Fibroblast of the aortic adventitia (primary cell): ENCODE measurements at places on chromosomes 7 and 10. TPM values are rescaled to one million over a fixed set of nuclear protein-coding genes. Genes with fewer than 3 reads are reported as not detected.

Gene IDI2
- not detected in 2 replicates for total RNA-seq

Gene AZGP1
- not detected in 2 replicates for total RNA-seq

Gene ACTL6B
- total RNA-seq, result not detected in 2 replicates

Gene INTS1
- 44.2 and 53.1 TPM in 2 replicates for total RNA-seq

Gene CNPY1
- not detected in 2 replicates for total RNA-seq

Gene ZMIZ1
- 15.0 and 28.1 TPM in 2 replicates for total RNA-seq

Gene ASB4
- total RNA-seq, result not detected in 2 replicates

Gene INA
- 0.33 and 0.90 TPM in 2 replicates for total RNA-seq

Gene HTR5A
- not detected in 2 replicates for total RNA-seq

Gene PNLIPRP3
- not detected in 2 replicates for total RNA-seq

Gene GIMAP6
- total RNA-seq, result 0.18 and 0.74 TPM in 2 replicates

Gene CAMK2B
- total RNA-seq, result 6.4 TPM in 1 of 2 replicates, not detected in the other

Gene LIPJ
- 0.09 TPM in 1 of 2 replicates, not detected in the other for total RNA-seq

Gene SORCS3
- total RNA-seq, result 0.16 and 0.27 TPM in 2 replicates

Gene LRRC17
- 95.6 and 131 TPM in 2 replicates for total RNA-seq

Gene MEOX2
- 2.6 and 13.0 TPM in 2 replicates for total RNA-seq

Gene FRA10AC1
- 9.6 and 11.3 TPM in 2 replicates for total RNA-seq

Gene FAM25A
- not detected in 2 replicates for total RNA-seq

Gene ASB15
- total RNA-seq, result not detected in 2 replicates

Gene ITIH5
- total RNA-seq, result 0.09 and 9.6 TPM in 2 replicates

Gene AQP1
- total RNA-seq, result 2.8 and 4.5 TPM in 2 replicates

Gene MUC12
- total RNA-seq, result not detected in 2 replicates

Gene DNAJC12
- 1.1 and 14.9 TPM in 2 replicates for total RNA-seq

Gene CALHM1
- total RNA-seq, result not detected in 2 replicates
